ENCODE measurements at places on chromosomes 3 and 15.
A peak's percentile ranks its signal among the peaks of the same experiment; 100 is the strongest.

GRCh38 chr3:188788621-188789081 lies 383.1 kb upstream of the TPRG1 start:
- DNase-seq, result no peak

DNA sequence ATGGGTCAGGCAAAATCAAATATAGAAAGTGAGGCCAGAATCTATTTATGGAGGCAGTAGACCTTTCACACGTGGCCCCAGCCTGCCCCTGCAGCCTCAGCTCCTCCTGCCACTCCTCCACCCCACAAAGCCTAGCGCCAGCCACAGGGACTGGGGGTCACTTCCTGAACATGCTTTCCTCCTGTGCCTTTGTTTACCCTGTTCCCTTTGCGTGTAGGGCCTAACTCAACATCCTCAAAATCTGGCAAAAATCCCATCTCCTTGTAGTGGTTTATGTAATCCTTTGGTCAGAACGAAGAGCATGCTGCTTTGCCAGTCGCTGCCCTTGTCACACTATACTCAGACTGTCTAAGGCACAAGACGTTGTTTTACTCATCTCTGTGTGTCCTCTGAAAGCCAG lies 39.6 kb downstream of the KBTBD12 start:
- DNase-seq, result no peak

DNA sequence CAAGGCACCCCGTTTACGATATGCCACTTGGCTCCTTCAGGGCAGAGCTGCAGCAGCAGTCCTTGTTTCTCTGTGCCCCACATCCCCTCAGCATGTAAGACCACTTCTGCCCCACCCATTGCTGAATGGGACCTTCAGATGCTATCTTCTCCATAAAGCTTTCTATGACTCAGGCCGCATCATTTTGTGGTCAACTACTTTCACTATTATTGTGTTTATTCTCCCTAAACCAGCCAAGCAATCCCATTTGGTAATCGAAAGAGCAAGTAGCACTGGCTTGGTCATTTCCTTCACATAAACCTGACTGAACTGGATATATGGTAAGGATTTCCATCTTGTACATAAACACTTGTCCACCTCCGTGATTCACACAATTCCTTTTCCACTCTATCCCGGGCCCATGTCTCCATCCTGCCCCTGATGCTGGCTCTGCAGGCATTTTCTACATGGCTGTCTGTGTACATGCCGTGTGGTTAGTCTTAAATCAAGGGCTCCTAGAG lies 25.7 kb downstream of the LIPC start:
- DNase-seq, result no peak

DNA sequence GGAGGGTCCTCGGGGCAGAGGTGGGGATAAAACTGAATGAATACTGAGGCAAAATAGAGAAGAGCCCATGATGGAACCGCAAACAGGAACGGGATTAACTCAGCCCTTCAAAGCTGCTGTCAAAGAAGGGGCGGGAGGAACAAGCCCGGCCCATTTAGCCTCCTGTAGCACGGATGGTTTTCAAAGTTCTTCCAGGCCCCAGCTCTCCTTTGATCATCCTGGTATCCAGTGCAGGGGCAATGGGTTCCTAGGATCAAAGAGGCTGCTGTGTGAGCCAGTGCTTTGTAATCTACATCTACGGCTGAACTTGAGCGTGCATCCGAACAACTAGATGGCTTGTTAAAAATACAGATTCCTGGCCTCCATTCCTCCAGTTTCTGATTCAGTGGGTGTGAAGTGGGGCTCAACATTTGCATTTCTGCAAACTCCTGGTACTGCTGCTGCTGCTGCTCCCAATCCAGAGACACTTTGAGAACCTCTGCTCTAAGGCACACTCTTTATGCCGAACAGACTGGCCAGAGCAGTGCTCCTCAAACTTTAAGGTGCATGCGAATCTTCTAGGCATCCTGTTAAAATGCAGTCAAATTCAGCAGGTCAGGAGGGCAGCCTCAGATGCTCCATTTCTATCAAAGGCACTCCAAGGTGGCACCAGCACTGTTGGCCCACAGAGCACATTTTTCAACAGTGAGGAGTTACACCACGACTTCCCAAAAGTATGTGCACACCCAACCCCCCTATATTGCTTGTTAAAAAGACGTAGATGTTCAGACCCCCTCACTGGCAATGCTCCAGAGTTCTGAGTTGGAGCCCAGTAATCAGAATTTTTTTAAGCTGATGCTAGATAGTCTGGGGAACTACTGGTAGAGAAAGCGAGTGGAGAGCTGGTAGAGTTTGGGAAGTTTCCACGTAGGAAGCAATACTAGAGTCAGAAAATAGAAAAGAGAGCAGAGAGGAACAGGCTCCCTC lies 5.6 kb downstream of the GALNT15 start:
- DNase-seq, result peak; percentile 37

DNA sequence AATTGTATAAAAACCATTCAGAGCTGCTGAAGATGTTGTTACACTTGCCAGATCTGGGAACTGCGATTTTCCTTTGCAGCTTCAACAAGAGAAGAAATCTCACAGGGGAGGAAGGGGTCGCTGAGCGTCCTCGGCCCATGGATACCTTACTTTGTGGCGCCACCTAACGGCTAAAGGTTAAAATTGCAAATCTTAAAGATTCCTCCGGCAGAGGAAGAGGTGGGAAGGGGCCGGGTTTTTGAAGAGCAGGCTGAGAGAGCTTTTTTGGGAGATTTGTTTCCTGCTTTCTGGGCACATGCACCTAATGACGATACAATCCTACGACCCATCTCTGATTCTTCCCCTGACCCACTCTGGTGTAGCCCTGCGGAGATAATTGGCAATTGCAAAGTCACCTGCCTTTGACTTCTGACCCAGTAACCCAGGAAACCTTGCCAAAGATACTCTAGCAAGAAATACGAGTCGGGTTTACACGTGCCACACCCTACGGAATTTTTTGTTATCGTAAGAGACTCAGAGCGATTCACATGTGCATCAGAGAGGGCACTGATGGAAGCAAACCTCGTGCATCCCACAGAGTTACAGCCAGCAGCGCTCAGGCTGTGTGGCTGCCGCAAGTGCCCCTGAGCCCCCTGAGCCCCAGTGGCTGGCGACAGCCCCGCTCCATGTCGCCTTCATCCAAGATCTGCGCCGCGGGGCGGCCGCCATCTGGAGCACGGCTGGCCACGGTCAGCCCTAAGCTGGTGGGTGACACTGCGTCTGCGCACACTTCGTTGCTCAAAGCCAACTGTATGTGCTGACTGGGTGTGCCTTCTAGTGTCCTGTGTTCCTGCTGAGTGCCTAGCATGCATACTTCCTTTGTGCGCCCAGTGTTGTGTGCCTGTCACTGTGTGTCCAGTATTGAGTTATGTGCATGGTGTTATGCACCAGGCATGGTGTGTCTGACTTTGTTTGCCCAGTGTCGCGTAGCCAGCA lies 55.2 kb upstream of the CHRNA7 start:
- DNase-seq, result no peak

DNA sequence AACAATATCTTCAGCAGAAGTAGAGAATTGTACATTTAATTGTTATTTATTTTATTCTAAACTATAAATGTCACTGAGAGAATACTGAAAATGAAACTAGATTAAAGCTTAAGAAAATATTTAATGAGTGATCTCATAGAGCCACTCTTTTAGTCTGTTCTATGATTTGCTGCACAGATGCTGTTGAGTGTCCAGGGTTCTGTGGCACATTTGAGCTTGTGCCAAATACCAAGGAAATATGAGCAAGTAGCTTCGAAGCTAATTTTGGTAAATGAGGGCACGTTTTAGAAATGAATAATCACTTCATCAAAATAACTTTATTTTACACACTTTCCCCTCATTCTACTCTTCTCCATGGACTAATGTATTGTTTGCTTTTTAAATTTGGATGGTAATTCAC lies 53.6 kb upstream of the THRB start:
- no peak for DNase-seq

GRCh38 chr15:85112997-85113396 lies 131.3 kb downstream of the PDE8A start:
- DNase-seq, result no peak

GRCh38 chr3:189262746-189263145 lies 91.0 kb downstream of the TPRG1 start:
- DNase-seq, result no peak

DNA sequence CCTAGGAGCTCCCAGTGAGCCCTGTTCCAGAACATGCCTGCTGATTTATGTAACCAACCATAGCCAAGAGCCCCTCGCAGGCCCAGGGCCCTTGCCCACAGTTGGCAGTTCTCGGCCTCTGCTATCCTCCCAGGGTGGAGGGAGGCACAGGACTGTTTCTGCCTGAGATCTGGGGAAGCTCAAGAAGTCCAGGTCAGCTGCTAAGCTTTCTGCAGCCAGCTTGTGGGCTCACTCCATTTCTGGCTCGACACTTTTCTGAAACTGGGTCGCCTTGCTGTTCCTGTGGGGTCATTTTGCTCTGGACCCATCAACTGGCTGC lies 72.5 kb upstream of the HERC1 start:
- DNase-seq, result no peak

GRCh38 chr15:59991834-59992233 lies 12.3 kb upstream of the FOXB1 start:
- DNase-seq, result no peak

GRCh38 chr3:62197350-62198012 lies 175.9 kb downstream of the FEZF2 start:
- DNase-seq, result no peak

GRCh38 chr15:82100111-82100929 lies 54.5 kb upstream of the MEX3B start:
- DNase-seq, result no peak

GRCh38 chr15:94229591-94230369 lies 1.6 kb upstream of the MCTP2 start:
- DNase-seq, result no peak

- no peak for DNase-seq
Observed at GRCh38 chr3:4724051-4724629, 231.0 kb downstream of the ITPR1 start.

GRCh38 chr15:46301291-46301690 lies 666.5 kb downstream of the SQOR start:
- no peak for DNase-seq

- no peak for DNase-seq
Observed at GRCh38 chr3:66554178-66554577, 53.4 kb upstream of the LRIG1 start.

- no peak for DNase-seq
Observed at GRCh38 chr3:57681691-57682090, 11.2 kb downstream of the DENND6A start.

Measured in vagina (tissue), 2 donors.